ENCODE measurements at places on chromosomes 7 and 10.

DNA sequence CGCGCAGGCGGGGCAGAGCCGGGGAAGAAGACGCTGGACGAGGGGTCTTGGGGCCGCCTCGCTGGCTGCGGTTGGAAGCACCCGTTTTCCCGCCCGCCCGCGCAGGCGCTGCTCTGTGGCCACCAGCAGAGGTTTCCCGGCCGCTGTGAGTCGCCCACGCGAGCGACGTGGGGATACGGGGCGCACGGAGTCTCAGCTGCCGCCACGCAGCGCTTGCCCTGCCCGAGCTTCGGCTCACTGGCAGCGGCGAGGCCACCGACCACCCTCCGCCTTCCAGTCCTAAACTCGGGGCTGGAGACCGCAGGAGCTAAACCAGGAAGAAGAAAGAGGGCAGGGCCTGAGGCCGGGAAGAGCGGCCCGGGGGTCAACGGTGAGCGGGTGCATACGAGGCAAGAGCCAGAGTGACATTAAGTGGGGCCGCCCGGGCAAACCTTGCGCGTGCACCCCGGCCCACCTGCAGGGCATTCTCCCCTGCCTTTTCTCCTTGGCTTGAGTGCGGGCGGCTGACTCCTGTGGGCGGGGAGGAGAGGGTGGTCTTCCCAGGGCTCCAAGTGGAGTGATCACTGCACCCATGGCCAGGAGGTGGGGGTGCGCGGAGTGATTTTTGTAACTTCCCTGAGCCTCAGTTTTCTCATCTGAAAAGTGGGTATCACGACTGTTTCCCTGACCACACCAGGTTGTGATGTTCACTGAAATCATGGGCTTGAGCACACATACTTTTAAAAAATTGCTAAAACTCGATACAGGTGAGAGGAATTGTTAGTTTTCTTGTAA lies 7.1 kb upstream of the EMX2 start:
- no peak for DNase-seq

DNA sequence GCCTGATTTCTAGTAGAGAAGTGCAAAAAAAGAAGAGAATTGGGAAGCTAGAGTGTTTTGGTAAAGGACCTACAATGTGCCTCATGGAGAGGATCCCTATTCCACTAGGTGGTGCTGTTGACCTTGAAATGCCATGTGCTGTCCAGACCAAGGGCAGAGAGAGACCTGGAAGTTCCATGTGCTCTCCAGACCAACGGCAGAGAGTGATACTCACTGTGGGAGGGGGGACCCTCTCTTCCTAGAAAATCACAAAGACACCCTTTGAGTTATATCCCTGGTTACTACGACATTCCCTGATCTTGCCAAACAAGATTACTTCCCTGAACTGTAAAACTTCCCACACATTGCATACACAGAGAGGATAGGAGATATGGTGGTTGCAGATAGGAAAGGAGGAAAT lies 212.7 kb upstream of the ZNF804B start:
- DNase-seq: no peak

- no peak for DNase-seq
Measured at GRCh38 chr7:87106974-87107612, 45.2 kb upstream of the DMTF1 start.

GRCh38 chr7:36522453-36523007 lies 132.9 kb downstream of the ANLN start:
- no peak for DNase-seq

- DNase-seq: no peak
Measured at GRCh38 chr10:54125098-54125747, 675.8 kb downstream of the PCDH15 start.

- no peak for DNase-seq
Measured at GRCh38 chr10:19983880-19984565, 167.8 kb downstream of the PLXDC2 start.

- DNase-seq: no peak
Measured at GRCh38 chr10:48604991-48605508, at the start of gene ARHGAP22. Gene ARHGAP22, minus strand, starts transcription at chr10:48605073. Its CDS starts 277 bp downstream, at chr10:48604796.

- peak; percentile 82 for DNase-seq
Measured at GRCh38 chr7:43834463-43835251, 34.7 kb downstream of the MRPS24 start.

DNA sequence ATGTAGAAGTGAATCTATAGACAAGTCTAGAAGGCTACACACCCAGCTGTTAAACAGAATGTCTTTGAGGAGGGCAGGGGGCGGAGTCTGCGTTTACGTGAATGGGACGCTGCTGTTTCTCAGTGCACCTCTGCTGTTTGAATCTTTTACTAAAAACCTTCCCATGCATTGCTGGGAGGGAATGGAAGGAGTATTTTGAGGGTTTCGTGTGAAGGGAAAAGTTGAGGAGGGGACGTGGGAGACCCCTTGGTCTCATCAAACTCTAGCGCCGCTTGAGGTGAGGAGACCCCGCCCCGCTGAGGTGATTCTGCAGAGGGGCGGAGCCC lies 492 bp upstream of the VCL start:
- DNase-seq: no peak

DNA sequence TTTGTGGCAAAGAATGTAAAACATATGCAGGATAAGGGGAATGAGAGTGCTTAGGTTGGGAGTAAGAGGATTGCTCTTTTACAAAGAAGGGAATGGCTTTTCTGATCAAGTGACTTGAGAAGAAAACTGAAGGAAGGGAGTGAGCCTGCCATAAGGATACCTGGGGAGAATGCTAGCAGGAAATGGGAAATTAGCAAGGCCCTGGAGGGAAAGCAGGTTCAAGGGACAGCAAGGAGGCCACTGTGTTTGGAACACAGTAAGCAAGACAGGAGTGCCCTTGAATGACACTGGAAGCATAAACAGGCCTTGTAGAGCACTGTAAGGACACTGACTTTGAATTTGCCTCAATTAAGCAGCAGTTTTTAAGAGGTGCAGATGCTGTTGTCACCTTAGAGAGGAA lies 1069.9 kb downstream of the DNAJB9 start:
- no peak for DNase-seq

DNA sequence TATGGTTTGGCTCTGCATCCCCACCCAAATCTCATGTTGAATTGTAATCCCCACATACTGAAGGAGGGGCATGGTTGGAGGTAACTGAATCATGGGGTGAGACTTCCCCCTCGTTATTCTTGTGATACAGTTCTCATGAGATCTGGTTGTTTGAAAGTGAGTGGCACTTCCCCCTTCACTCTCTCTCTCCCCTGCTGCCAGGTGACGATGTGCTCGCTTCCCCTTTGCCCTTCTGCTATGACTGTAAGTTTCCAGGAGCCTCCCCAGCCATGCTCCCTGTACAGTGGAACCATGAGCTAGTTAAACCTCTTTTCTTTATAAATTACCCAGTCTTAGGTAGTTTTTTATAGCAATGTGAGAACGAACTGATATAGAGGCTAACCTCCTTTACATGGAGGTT lies 16.6 kb downstream of the PLPP4 start:
- no peak for DNase-seq

- DNase-seq: no peak
Measured at GRCh38 chr10:124663766-124664360, 80.3 kb downstream of the FAM53B start.

- DNase-seq: no peak
Measured at GRCh38 chr7:150444674-150445365, 5.6 kb upstream of the GIMAP8 start.

DNA sequence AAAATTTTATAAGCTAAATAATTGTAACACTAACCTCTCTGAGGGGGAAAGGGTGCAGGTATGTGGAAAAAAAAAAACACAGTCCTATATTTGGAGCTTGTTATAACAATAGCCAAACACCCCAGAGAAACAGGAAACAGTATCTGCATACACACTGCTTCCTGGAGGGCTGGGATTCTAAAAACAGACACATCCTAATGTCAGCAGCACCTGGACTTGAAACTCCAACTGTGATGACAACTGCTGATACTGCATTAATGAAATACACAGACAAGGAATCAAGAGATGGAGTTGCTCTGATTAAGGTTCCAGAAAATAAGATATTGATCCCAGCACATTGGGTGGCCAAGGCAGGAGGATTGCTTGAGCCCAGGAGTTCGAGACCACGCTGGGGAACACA lies 9.3 kb downstream of the DAGLB start:
- no peak for DNase-seq

DNA sequence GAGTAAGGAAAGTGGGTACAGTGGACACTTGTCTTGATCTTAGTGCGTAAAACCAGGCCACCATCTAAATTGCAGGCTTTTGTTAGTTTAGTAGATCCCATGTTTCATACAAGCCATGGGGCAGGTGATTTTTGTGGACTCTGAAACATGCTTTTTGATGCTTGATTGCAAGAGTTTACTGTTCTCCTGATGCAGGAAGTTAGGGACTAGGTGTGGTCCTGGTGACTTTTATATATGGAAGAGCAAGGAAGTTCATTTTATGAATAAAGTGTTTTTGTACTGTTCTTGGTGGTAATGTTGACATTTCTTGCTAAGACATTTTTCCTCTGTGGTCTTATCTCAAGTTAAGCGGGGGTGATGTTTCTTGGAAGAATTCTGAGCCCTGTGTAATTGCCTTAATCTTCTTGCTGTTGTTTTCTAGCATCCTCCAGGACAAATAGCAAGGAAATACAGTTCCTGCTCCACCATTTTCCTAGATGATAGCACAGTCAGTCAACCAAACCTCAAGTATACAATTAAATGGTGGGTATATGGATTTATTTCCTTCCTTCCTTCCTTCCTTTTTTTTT lies 89.0 kb upstream of the GJD4 start:
- no peak for DNase-seq

GRCh38 chr7:130009848-130010688 lies 41.1 kb downstream of the ZC3HC1 start:
- DNase-seq: no peak

- DNase-seq: no peak
Measured at GRCh38 chr10:27534161-27534700, 30.1 kb downstream of the RAB18 start.

GRCh38 chr7:110442381-110442837 lies 648.5 kb upstream of the LRRN3 start:
- DNase-seq: no peak

DNA sequence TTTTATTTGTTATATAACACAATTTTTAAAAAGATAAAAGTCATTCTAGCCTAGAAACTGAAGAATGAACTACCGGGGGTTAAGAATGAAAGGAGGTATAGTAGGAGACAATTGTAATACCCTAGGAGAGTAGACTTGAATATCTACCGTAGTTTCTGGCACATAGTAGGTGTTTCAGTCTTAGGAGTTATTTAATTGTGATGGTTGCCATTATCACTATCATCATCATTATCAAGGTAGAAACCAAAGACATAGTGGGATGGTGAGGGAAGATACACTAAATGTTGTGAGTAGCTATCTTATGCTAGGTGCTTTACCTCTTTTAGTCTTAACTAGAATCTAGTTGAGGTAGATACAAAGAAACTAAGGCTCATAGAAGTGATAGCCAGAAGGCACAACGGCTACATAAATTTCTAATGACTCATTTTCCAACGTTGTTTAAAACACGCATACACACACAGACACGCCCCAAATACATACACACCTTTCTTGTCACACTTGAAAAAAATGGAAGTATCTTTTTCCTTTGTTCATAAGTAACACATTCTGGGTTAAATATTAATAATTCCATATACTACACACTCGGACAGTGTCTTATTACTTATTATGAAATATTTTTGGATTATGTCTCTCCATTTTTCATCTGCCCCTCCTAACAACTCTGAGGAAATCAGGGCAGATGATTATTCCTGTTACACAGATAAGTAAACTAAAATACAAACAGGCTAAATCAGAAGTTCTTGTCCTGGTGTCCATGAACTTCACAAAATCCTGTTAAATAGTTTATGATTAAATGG lies 2.0 kb upstream of the ANLN start:
- DNase-seq: no peak

GRCh38 chr7:77245015-77245755 lies 45.6 kb upstream of the FGL2 start:
- DNase-seq: no peak

DNA sequence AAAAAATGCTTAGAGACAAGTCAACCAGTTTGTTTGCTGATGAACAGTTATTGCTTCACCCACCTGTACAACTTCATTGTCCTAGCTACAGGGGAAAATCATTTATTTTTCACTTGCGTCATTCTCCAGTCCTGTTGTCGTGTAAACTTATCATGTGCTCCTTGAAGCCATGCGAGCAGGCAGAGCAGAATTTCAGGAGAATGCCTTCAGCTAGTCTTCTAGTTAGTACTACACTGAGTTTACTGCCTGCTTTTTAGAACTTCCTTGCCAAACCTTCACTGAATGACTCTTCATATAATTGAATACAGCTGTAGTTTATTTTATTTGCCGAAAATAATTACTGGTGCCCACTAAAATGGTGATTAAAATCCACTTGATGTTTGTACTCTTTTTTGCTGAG lies 15.6 kb downstream of the RPA3 start:
- no peak for DNase-seq
